ENCODE measurements at places on chromosomes 5 and 9.

DNA sequence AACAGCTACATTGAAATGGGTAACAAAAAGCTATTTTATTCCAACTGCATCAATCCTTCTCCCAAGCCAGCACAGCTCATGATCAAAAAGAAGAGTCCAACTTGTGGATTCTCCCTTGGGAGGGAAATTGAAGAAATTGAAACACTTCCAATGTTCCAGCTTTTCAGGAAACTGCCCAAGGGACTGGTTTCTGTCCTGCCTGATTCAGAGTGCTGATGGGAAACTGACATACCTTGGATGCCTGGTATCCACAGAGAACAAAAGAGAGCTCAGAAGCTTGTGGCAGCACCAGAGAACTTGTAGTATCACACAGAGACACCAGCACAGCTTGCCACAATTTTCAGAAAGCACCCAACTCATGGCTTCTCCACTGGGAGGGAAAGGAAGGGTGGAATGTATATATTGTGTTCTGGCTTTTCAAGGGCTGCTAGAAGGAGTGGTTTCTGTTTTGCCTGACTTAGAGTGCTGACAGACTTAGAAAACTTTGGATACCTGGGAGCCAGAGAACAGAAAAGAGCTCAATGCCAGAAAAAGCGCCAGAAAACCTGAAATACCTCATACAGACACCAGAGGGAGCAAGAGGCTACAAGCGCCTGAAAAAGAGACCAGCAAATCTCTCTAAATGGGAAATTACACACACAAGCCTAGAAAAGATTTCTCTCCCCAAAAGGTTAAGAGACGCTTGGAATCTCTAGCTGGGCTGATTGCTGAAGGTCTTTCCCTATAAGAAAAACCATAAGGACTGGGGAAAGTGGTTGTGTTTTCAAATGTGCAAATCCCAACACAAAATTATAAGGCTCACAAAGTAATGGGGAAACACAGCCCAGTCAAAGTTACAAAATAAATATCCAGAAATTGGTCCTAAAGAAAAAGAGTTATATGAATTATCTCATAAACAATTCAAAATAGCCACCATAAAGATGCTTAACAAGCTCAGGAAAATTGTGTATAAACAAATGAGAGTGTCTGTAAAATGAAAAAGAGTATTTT, 178.8 kb downstream of the SPOCK1 start:
- DNase-seq = no peak

DNA sequence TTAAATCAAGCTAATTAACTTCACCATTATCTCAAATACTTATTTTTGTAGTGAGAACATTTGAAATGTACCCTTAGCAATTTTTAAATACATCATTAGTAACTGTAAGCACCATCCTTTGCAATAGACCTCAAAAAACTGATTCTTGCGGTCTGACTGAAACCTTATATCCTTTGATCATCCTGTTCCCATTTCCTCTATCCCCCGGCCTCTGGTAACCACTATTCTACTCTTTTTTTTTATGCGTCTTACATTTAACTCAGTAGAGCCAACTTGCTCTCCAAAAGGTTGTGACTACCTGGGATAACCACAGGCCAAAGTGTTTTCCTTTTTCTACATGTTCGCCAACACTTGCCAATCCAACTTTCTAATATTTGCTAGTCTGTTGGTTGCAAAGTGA, 106.1 kb downstream of the IRX1 start:
- DNase-seq = no peak

- DNase-seq = no peak
These were observed 188.6 kb downstream of the CYLC2 start for GRCh38 chr9:103183701-103184171.

DNA sequence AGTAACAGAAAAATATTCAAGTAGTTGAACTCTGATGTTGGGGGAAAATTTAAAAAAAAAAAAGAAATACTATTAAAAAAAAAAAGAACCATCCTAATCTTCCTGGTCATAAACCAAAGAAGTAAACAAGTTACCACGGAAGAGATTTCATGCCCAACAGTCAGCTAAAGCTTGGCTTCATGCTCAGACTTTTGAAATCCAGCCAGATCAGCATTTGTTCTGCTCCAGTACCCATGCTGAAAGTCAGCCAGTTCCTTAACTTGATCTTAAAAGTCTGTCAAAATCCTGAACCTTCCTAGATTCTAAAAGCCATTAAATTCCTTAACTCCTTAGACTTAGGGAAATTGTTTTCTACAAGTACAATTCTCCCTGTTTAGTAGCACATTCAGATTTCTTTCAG, 908.7 kb upstream of the CDH9 start:
- DNase-seq = no peak

GRCh38 chr5:58498340-58498942, 7.2 kb downstream of the GAPT start:
- DNase-seq = no peak
